ENCODE measurements at places on chromosomes 16 and 17.

DNA sequence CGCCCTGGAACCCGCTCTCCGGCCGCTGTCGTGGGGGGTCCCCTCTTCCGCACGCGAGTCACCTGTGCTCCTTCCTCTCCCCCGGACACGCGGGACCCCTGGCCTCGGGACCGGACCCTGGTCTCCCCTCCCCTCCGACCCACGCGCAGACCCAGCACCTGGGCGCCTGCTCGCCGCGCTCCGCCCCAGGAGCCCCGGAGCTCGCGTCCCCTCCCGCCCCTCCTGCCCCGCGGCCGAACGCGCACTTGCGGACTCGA, 762 bp downstream of the RAB40B start:
- DNase-seq = no peak

DNA sequence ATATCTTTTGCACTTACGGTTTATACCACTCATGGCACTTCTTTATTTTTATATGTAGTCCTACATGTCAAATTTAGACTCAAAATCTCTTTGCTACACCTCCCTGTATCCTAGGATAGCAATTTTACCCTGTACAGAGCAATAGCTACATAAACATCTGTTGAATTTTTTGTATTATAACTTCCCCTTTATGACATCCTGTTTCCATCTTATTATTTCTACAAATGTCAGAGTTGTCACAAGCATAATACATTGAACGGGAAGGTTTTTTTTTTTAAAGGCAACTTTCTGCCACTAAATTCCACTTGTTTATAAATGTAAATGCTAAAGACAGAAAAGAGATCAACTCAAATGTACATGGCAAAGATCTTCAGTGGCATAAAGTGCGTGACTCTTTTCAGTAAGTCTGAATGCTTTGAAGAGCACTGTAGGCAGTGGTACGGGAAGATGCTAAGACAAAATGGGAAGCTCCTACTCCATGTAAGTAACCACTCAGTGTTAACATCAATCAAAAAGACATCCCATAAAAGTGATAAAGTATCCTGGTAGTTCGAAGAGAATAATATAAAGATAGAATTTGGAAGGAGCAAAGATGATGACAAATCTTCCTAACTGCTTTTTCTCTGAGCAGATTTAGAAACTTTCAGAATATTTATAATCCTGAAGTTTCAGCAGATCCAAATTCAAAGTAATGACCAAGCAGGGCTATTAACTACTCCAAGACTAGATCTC, 26.8 kb downstream of the GNA13 start:
- DNase-seq = no peak

- no peak for DNase-seq
Measured at GRCh38 chr17:14119546-14119945, 50.2 kb downstream of the COX10 start.

DNA sequence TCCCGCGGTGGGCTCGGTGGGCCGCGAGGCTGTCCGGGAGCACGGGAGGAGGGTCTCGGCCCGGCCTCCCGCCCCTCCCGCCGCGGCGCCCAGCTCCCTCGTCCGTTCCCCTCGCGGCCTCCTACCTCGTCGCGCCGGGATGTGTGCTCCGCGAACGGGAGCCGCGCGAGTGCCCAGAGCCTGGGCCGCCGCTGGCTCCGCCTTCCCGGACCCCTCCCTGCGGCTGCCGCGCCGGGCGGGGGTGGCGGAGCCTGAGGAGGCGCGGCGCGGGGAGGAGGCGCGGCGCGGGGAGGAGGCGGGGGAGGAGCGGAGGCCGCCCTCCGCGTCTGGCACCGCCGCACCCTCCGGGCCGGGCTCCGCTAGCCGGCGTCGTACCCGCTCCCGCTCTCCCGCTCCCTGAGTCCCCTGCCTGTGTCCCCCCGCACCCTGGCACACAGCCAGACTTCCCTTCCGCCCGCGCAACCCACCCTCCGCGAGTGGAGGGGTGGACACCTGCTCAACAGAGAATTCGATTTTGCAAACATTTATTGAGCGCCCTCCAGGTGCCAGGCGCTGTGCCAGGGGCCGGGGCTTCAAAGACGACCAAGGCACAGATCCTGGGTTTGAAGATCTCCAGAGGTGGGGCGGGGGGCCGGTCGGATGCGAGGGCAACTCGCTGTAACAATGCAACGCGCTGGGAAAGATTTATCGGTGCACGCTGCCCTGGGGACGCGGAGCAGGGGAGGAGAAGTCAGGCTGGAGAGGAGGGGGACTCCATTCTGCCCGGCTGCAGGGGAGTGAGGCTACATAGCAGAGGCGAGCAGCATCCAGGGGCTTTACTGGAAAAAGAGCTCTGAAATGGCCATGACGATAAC, at the start of gene MPP3:
TSS of gene MPP3 (minus strand) at position 171 of the 854 bp plus-strand sequence. CDS start 1,240 bp downstream, outside the sequence.
- peak; percentile 64 for DNase-seq
